ENCODE measurements at places on chromosomes 16 and 17.

GRCh38 chr17:39063681-39064069, 87.8 kb downstream of the PLXDC1 start:
- no peak for DNase-seq

DNA sequence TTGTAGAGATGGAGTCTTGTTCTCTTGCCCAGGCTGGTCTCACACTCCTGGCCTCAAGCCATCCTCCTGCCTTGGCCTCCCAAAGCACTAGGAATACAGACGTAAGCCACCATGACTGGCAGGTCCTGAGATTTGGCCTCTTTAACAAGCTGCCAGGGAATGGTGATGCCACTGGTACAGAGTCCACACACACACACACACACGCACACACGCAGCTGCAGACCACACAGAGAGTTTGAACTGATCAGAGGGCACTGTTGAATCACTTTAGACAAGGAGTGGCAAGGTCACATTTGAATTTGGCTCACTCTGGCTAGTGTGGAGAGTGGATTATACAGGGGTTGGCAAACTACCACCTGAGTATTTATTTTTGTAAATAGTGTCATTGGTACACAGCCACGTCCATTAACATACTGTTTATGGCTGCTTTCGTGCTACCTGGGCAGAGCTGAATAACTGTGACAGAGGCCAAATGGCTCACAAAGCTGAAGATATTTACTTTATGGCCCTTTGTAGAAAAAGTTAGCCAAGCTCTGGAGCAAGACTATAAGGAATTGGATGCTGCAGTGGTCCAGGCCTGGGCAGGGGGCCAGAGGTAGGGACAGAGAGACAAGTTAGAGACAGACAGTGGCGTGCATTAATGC, 9.9 kb downstream of the ITPRIPL2 start:
- DNase-seq = no peak

DNA sequence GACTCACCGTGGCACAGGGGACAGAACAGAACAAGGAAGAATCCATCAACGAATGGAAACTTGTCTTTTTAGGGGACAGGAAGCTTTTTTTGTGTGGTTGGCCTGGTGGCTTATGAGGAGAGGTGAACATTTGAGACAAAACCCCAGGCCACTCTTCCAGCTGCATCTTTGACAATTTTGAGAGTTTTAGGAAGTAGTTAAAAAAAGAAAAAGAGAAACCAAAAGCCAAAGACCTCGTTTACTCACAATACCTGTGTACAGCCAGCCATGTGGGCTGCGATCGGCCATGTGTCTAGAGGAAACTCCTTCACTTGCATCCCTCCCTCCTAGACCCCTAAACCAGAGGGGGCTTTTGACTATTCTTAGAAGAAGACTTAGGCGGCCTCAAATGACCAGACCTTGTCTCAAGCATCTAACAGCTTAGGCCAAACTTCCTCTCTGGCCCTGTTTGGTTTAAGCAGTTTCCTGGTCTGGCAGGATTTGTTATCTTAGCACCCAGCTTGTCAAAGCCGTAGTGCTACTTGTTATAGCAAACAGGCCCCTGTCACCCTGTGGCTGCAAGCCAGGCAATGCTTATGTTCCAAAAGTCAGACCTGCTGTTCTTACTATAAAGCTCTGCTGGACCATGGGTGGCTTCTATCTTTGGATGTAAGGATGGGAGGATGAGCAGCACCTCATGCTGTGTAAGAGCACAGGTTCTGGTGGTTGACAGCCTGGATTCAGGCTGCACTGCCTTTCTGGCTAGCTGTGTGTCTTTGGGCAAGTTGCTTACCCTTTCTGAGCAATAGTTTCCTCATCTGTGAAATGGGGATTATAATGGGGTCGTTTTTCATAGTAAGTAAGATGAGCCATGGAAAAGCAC, 17.7 kb downstream of the KSR1 start:
- no peak for DNase-seq

GRCh38 chr16:77917971-77918370, 104.4 kb upstream of the CLEC3A start:
- DNase-seq = no peak

GRCh38 chr17:65088621-65089360, 32.3 kb upstream of the GNA13 start:
- no peak for DNase-seq

- DNase-seq = no peak
Measured at GRCh38 chr16:72060405-72060804, 2.6 kb upstream of the HPR start.

- no peak for DNase-seq
Measured at GRCh38 chr16:19785512-19786130, 67.5 kb downstream of the IQCK start.

Data from NCI-H2171 (cell line).